ENCODE measurements at places on chromosomes 7 and 10.

- DNase-seq = no peak
Observed at GRCh38 chr7:155886391-155887173, 74.3 kb upstream of the SHH start.

DNA sequence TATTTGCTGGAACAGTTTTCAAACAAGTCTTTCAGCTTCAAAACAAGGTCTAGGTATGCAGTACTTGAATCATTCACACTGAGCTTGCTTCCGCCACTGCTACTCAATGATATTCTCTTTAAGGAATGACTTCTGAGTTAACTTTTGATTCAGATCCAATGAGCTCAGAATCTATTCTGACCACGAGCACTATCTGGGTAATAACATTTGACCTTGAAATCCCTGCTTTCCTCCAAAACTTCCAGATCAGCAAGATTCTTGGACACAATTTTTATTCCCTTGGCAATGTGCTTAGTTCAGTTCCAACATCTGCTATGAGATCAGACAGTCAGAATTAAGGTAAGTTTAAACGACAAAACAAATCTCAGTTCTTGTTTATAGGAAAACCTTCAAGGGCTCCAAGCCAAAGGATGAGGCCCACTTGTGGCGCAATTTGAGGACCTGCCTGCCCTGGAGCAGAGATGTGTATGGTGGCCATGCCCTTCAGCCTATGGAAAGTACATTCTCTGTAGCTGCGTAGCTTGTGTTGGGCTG, 87.2 kb downstream of the RNF216 start:
- DNase-seq = no peak

DNA sequence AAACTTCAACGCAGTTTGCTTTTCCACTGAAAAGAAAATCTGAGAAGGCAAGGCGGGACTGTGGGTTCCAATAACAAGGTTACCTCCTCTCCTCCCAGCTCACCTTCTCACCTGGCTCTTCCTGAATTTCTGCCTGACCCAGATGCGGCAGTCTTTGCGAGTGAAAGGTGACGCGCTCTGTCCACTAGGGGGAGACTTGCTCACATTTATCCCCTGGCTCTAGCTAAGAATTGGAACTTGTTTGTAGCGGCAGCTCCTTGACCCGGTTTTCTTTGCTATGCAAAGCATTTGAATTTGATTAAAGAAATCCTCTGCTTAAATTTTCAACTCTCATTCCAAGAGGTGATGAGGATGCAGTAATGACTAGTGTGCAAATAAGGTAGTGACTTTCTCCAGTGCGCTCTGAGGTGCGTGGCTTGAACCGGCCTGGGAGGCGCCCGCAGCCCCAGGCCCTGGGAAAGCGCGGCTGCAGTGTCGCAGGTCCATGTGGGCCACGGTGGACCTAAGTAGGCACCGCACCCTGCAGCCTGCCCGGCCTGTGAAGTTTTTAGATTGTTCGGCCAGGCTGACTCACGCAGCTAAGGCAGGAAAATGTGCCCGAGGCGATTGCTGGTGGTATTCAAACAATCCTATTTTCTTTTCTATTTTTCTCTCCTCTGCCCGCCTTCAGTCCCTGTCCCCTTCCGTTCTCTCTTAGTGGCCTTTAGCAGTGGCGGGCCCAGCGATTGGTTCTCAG, 336.9 kb upstream of the NPSR1 start:
- DNase-seq = no peak

GRCh38 chr7:73519867-73520672, 2.0 kb downstream of the BAZ1B start:
- DNase-seq = no peak

DNA sequence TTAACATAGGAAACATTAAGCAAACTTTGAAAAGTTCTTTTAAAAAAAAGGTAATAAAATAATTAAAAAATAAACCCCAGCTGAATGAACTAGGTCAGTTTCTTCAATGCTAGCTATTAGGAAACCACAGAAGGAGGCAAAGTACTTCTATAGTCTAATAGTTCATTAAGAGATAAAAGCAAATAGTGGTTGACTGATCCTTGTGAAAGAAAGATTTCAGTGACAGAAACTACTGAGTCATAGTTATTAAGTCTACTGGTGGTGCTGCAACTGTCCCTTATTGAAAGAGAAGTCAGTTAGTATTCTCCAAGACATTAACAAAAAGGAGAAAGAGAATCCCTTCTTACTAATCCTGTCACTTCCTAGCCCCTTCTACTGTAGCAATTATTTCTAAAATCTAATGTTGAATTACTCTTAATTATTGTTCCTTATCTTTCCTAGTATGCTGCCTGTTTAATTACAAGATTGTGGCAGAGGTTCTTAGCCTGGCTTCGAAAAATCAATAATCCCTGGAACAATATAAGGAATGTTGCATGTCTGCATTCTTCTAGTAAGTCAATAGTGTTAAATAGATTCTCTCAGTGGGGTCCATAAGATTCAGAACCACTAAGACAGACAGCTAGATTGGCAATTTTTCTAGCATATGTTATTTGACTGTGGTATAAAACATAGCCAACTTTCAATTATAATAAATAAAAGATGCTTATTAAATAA, 18.2 kb downstream of the TCTN3 start:
- no peak for DNase-seq

- no peak for DNase-seq
Observed at GRCh38 chr7:110964775-110965174, 126.2 kb upstream of the LRRN3 start.

Data from DMS79 (cell line).